Stomach (tissue), 19 donors: ENCODE measurements at places on chromosomes 7 and 10.

- DNase-seq: peak; percentile 55
Measured at GRCh38 chr7:105837765-105838626, 38.4 kb downstream of the ATXN7L1 start.

DNA sequence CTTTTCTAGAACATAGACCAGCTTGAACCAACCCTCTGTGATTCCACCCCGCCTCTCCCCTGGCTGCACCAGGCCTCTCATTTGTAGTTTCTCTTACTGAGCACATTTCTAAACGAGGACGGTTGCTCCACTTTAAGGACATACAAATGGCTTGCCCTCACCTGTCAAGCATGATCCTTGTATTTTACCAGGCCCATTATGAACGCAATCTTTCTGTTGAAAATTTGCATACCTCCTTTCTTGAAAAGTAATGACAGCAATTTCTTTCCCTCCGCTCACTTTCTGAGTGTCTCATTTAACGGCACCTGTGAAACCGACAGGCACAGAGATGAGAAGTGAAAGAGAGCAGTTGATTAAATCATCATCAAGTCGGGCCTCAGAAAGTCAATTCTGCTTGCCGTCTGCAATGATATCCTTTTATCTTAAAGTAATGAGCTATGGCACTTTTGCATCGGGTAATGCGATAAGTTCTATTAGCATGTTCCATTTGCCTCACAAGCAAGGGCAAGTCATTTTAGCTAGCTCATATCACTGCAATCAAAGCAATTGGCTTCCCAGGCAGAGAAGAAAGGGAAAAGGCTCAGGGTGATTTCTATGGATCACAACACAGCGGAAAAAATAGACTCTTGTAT lies 705.6 kb upstream of the GALNT17 start:
- no peak for DNase-seq

GRCh38 chr10:88165849-88166271 lies 302.4 kb downstream of the PTEN start:
- no peak for DNase-seq

GRCh38 chr7:2480070-2480408 lies 3.8 kb upstream of the GRIFIN start:
- DNase-seq: peak; percentile 72

DNA sequence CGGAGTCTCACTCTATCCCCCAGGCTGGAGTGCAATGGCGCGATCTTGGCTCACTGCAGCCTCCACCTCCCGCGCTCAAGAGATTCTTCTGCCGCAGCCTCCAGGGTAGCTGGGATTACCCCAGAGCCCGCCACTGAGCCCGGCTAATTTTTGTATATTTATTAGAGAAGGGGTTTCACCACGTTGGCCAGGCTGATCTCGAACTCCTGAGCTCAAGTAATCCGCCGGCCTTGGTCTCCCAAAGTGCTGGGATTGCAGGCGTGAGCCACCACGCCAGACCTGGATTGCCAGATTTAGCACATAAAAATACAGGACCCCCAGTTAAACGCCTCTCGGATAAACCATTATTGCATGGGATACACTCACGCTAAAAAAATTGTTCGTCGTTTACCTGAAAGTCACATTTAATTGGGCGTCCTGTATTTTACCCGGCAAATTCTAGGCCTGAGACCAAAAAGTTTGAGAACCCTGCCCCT lies 375 bp upstream of the GATAD1 start:
- DNase-seq: no peak

GRCh38 chr7:147033641-147034040 lies 917.0 kb downstream of the CNTNAP2 start:
- peak; percentile 41 for DNase-seq

DNA sequence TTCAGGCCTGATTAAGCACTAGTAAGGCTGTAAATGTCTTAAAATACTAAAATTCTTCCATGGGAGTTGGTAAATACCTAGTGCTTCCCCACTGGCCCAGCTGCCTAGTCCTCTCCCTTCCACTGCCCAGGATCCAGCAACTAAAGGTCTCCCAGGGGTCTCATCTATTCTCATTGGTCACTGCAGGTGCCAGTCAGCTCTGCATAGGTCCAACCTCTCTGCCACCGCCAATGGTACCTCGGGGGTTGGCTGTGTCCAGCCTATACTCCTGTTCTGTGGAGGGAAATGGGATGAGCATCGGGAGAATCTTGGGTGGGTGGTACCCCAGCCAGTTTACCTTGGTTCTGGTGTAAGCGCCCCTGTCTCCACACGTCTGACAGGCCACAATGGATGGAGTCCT lies 6.1 kb upstream of the CREB5 start:
- DNase-seq: no peak

DNA sequence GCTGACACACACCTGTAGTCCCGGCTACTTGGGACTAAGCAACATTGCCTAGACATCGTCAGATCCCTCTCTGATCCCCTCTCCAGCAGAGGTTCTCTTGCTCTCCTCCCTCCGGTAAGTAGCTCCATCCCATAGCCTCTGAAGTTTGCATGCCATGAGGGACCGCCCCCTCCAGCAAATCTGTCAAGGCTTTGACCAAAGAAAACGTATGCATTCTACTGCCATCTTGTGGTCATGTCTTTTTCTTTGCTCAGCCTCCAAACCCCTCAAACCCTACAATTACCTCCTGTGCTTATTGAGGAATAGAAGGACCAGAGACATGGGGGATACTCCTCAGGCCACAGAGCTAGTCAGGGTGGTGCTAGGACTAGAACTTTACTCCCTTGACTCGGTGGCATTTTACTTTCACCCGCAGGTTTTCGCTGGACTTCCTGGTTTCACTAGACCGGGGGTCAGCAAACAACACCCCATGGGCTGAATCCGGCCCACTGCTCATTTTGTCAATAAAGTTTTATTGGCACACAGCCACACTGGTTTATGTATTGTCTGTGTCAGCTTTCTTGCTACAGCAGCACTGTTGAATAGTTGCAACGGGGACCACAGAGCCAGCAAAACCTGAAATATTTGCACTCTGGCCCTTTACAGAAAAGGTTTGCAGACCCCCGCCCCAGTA lies 202.6 kb upstream of the FOXK1 start:
- DNase-seq: peak; percentile 72

DNA sequence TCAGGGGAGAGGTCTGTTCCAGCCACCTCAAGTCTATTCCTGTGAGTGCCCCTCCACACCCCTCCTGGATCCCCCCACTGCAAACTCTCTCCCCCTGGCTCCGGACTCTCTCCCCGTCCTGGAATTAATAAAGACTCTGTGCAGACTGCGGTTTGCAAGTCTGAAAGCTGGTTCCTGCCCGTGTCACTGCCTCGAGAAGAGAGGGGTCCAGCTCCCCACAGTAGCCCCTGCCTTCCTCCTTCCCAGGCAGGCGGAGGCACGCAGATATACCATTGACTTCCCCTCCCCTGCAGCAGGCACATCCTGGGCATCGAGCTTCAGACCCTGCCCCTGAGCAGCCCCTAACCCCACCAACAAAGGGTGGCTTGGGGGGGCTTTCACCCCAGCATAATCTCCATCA lies 2.2 kb upstream of the ELN start:
- no peak for DNase-seq
